CD4-positive, alpha-beta T cell treated with Interleukin-1 beta for 1 hour (primary cell): ENCODE measurements at places on chromosomes 4 and X.

GRCh38 chr4:182928061-182928460, 10.9 kb upstream of the DCTD start:
- DNase-seq = no peak

DNA sequence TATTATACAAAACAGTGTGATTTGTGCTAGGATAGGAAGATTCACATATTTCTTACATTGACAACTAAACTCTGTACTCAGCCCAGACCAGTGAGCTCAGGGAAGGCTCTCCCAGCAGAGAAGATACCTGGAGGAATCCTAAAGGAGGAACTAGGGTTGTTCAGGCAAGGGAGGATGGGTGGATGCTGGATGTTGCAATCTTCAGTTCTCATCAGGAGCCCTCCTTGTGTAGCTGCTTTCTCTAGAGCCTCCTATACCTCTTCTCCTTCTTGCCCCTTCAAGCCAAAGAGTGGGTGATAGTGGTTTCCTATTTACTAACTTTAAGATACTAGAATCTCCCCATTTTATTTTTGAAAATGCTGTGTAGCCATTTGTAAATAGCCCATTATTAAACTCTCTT, 117.3 kb downstream of the NKX6-1 start:
- no peak for DNase-seq

- DNase-seq = no peak
Observed at GRCh38 chr4:165965503-165965902, 92.5 kb downstream of the TLL1 start.

DNA sequence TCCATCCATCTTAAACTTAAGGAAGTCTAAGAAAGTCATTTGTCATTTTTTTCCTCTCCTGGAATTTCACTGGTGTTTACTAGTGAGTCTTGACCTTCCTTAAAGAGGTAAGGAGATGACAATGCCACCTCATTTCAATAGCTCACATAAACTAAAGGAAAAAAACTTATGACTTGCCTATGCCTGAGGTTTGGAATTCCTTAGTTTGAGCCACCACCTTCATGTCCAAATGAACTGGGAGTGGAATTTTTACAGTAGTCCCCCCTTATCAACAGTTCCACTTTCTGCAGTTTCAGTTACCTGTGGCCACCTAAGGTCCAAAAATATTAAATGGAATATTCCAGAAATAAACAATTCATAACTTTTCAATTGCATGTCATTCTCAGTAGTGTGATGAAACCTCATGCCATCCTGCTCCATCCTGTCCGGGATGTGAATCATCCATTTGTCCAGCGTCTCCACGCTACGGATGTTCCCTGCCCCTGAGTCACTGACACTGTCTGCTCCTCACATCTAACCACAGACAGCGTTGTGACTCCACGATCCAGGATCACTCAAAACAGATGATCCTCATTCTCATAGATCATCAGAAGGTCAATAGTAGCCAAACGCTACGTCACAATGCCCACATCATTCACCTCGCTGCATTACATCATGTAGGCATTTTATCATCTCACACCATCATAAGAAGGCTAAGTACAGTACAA, 177.4 kb downstream of the SH3KBP1 start:
- no peak for DNase-seq

GRCh38 chr4:13640149-13640940, 12.8 kb upstream of the BOD1L1 start:
- no peak for DNase-seq

- no peak for DNase-seq
Observed at GRCh38 chrX:1719270-1719669, 104.4 kb downstream of the ASMT start.

DNA sequence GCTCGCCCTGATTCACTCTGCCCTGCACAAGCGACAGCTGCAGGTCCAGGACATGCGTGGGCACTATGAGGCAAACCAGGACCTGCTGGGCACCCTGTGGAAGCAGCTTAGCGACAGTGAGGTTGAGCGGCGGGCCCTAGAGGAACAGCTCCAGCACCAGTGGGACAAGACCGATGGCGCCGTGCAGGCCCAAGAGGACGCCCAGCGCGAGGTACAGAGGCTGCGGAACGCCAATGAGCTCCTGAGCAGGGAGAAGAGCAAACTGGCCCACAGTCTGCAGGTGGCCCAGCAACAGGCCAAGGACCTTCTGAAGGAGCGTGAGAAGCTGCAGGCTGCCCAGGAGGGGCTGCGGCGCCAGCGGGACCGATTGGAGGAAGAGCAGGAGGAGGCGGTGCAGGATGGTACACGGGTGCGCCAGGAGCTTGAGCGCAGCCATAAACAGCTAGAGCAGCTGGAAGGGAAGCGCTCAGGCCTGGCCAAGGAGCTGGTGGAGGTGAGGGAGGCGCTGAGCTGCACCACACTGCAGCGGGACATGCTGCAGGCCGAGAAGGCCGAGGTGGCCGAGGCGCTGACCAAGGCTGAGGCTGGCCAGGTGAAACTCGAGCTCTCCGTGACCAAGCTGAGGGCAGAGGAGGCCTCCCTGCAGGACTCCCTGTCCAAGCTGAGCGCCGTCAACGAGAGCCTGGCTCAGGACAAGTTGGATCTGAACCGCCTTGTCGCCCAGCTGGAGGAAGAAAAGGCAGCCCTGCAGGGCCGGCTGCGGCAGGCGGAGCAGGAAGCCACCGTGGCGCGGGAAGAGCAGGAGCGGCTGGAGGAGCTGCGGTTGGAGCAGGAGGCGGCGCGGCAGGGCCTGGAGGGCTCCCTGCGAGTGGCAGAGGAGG, 12.8 kb downstream of the SMIM10L2A start:
- no peak for DNase-seq

DNA sequence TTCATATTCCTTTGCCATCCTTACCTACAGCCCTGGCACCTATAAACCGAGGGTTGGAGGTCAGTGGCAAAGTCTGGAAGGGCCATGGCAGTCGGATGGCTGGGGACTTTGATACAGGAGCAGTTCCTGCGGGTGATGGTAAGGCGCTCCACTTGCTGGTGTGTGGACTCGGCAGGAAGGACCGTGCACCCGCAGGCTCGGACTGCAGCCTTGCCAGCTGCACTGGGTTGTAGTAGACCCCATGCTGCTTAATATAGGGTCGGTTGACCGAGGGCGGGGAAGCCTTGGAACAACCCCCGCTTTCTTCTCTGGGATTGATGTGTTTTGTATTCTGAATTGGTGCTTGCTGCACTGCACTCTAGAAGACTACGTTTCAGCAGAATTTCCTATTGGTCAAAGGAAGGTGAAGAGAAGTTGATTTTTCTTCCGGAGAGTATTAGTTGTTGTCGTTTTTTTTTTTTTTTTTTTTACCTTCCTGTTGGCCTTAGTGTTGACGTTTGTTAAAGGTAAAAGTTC, 638 bp downstream of the BLTP1 start:
- DNase-seq = peak; percentile 32

DNA sequence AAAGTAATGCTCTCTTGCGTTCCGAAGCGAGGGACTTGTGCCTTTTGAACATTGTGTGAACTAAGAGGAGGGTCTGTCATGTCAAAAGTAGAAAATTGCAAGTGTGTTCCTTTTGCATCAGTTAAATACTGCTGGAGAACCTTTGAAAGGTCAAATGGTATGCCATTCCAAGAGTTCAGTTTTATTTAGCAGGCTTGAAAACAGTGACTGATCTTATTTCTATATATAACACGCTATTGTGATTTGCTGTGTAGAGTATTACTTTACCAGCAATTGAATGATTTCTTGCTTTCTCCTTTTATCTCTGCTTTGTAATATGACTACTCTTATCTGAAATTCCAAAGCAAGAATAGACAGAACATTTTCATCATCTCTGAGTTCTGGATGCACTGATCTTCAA, at the start of gene TECRL:
TECRL (minus strand) TSS at position 151 of the 400 bp plus-strand sequence; CDS start at position 52, 99 bp downstream.
- no peak for DNase-seq

- DNase-seq = no peak
Observed at GRCh38 chr4:117512414-117512813, 427.0 kb upstream of the TRAM1L1 start.

GRCh38 chrX:45445745-45446412, 245.2 kb upstream of the DIPK2B start:
- no peak for DNase-seq

GRCh38 chrX:29587107-29587506, 628.3 kb upstream of the MAGEB2 start:
- DNase-seq = no peak

DNA sequence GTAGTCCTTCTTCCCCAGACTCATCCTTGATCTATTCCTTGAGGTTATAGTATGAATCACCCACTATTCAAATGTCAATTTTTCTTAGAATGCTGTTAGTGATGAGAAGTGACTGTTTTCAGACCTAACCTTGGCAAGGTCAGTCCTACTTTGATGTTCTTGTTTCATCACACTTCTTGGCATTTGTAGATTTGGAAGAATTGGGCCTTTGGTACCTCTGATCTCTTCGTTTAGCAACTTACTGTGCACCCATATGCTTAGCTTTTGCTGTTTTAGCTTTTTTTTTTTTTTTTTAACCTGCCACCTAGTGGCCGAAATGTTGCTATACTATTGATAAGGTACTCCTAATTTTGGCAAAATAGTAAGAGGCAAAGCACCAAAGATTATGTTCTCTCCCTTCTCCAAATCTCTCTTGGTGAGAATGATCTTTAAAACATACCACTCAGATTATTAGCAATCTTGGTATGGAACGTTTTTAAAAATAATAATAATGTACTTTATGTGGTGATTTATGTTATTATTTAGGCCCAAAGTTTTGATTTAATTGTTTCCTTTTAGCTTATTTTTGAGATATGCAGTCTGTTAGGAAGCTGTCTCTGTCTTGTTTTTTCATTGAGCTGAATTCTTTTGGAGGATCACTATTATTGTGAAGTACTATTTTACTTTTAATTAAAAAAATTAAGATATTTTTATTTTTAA, 16.6 kb downstream of the DCK start:
- peak; percentile 48 for DNase-seq

DNA sequence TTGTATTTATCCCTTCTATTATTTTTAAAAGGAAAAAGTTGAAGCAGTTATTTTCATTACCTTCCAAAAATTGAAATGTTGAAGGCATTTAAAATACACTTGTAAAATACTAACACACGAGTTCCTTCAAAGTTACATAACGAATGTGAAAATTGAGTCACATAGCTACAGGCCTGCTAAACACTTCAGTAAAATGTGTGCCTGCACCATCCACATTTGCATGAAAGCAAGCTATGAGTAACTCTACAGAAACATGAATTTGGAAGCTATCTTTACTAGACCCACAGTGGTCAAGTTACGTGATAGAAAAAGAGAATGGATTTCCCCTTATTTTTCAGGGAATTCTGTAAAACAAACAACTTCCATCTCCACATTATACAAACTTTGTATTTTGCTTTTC, 1148.8 kb upstream of the PCDH7 start:
- DNase-seq = no peak

GRCh38 chr4:168098248-168098717, 5.9 kb downstream of the ANXA10 start:
- DNase-seq = no peak

DNA sequence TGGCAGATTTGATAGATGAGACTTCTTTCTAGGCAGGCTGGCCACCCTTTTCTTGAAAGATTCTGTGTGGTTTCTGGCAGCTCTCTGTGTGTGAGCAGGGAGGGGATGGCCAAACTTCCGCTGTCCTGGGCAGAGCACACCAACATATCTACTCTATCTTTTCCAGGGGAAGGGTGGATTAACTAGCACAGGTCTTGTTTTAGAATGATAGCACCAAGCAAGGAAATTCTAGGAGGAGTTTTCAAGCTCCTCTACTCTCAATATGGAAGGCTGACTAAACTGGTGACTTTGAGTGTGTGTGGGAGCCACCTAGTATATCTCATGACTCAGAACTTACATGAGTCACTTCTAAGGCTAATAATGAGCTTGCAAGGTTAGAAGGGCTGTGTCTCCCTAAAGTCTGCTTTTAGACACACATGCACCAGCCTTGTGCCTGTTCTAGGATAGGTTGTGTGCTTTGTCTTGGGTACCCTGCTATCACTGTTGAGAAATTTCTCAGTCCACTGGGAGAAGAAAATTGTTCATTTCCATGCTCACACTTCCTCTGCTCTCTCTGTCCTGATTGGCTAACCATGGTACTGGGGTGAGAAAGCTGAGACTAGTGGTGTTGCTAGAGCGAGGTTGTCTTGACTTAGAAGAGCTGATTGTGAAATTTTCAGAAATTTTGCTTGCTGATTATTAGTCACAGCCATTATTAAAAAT, 72.9 kb downstream of the YIPF6 start:
- no peak for DNase-seq

GRCh38 chr4:162016991-162017390, 146.8 kb downstream of the FSTL5 start:
- DNase-seq = no peak

DNA sequence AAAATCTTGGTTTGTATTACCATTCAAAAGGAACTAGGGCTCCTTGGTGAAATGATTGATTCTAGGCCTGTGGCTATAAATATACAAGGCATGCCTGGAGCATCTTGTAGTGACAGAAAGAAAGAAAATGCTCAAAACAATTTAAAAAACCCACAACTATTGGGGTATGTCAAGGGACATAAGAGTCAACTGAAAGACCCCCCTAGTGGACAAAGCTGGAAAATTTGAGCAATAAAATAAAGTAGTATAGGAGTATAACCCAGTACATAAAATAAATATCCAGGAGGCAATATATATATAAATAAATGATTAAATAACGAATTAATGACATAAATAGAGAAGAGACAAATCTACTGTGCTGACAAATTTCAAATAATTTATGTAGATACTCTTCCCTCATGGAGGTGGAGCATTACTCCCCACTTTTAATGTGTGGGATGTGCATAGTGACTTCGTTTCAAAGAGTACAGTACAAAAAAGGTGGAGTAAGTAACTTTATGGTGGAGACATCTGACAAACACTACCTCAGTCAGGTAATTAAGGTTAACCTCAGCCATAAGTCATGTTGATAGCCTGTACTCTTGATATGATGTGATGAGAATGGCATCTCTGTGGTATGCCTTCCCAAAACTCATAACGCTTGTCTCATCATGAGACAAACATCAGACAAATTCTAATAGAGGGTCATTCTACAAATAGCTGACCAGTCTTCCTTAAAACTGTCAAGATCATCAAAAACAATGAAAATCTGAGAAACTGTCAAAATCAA, 185.0 kb upstream of the GLRA2 start:
- no peak for DNase-seq

- no peak for DNase-seq
Observed at GRCh38 chr4:169179609-169180521, 90.9 kb downstream of the SH3RF1 start.

- no peak for DNase-seq
Observed at GRCh38 chr4:1863297-1864033, 7.5 kb upstream of the LETM1 start.
